Stimulated activated CD4-positive, alpha-beta T cell treated with anti-CD3 and anti-CD28 coated beads, Interleukin-1b, Interleukin-23, amount 100 ng/mL, for 1 hour (primary cell): ENCODE measurements at places on chromosomes 6 and 20.

DNA sequence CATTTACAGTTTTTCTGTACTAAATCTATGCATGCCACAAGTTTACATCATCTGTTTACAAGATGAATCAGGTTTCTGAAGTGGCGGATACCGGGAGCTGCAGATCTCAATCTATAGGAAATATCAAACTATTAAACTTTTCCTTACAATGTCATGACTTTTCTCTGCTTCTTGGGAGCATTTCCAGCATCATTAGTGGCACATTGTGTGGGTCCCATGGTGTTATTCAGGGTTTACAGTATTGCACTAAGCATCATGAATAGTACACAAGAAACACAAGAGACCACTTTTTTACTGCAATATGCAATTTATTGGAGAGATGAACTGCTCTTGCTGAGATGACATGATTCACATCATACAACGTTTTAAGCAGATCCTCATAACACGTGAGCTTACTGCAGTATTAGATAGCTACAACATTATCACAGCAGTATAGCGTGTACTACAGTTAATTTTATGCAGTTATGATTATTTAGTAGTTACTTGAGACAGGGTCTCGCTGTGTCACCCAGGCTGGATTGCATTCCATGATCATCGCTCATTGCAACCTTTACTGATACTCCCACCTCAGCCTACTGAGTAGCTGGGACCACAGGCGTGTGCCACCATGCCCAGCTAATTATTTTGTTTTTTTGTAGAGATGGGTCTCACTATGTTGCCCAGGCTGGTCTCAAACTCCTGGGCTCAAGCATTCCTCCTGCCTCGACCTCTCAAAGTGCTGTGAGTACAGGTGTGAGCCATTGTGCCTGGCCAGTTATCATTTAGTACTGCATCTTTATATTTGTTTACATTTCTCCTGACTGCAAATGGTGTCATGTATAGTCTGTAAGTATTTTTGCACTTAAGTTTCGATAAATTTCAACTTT, 18.4 kb downstream of the BLTP3A start:
- no peak for DNase-seq

DNA sequence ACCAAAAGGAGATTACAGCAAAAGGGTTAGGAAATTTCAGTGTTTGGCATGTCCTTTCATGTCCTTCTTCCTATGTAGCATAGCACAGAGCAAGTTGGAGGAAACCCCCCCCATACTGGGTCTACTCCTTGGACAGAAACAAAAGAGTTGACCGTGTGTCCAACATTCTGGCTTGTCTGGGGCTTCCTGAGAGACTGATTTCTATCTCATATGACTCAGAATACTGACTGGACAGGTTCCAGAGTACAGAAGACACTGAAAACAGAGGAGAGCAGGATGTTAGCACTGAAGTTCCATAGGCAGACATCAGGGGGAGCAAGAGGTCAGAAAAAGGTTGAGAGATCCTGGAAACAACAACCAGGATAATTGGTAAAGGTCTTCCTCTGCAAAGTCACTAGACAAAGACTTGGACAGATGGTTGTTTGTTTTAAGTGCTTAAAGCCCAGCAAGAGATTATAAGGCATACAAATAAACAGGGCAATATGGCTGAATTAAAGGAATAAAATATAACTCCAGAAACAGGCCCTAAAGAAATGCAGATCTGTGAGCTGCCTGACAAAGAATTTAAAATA, 48.4 kb downstream of the USP49 start:
- no peak for DNase-seq

GRCh38 chr20:62030834-62031434, 34.7 kb downstream of the TAF4 start:
- DNase-seq = no peak

GRCh38 chr6:32905078-32905477, 35.8 kb downstream of the HLA-DMB start:
- no peak for DNase-seq

DNA sequence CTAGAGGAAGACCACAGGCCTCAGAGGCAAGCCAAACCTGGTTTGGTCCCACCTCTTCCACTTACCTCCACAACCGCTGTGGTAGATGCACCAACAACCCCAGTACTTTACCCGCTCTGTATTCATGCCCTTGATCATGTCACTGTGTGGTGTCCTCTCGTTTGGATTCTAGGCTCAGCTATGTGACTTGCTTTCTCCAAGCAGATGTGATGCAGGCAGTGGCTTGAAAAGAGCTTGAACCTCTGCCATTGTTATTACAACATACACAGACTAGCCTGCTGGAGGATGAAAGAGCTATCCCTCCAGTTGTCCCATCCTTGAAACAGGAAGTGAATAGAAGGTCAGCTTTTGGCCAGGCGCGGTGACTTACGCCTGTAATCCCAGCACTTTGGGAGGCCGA, 147.7 kb downstream of the ZNF217 start:
- no peak for DNase-seq

- DNase-seq = no peak
These were observed 6.0 kb upstream of the FOXC1 start for GRCh38 chr6:1603708-1604107.

- DNase-seq = no peak
These were observed 920.1 kb upstream of the FLRT3 start for GRCh38 chr20:15257569-15257870.

DNA sequence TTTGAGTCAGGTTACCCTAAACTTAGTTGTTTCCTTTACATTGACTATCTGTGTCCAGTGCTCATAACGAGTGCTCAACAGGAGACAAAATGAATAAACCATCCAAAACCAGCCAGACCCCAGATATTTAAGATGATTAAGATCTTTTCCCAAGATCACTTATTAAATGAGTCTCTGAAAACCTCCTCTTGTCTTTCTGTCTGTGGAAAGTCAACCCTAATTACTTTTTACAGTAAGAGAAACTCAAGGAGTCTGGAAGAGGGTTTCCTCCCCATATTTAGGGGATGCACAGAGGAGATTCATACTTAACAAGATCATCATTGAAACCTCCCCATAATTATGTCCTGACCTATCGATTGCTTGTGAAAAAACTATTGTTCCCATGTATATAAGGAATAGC, 84.0 kb downstream of the CAP2 start:
- no peak for DNase-seq

DNA sequence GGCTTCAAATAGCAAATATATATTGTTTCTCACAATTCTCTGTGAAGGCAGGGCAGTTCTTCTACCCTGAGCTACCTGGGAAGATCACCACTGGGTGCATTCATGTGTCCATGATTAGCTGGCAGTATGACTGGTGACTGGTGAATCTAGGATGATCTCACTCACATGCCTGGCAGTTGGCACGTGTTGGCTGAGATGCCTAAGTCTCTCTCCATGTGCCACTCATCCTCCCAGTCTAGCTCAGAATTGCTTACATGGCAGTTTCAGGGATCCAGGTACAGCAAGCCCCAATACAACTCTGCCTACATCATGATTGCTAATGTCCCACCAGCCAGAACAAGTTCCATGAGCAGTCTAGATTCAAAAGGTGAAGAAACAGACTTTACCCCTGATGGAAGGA, 346.8 kb upstream of the CNR1 start:
- DNase-seq = no peak

DNA sequence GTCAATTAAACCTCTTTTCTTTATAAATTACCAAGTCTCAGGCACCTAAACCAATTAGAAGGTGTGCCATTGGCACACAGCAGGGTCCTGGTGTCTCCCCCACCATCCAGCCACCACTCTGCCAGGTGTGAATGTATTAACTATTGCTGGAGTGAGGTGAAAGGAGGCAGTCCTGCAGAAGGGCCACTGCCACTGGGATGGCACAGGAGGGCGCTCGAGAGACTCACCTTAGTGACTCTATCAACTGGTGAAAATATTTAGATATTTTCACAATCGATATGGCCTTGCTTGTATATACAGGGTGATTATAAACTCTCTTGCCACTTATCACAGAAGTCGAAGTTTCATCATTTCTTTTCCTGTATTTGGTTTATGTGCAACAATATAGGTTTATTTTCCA, 145.6 kb upstream of the ESR1 start:
- no peak for DNase-seq

- DNase-seq = no peak
These were observed 10.6 kb downstream of the ACSS2 start for GRCh38 chr20:34887023-34887422.

DNA sequence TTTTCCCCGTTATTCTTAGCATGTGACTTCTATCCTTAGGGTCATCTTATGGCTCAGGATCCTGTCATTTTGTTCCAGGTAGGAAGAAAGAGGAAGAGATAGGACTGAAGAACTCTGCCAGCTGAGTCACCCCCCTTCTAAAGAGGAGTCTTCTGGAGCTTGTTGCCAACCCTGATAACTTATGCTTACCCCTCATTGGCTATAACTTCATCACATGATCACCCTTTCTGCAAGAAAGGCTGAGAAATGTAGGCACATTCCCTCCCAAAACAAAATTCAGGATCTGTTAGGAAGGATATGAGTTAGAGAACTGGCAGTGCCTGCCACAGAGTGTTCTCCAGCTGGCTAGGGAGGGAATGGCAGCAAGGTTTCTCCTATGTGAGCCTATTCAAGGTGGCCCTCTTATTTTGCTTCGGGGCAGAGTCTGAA, 35.6 kb downstream of the ARFGEF2 start:
- DNase-seq = no peak

DNA sequence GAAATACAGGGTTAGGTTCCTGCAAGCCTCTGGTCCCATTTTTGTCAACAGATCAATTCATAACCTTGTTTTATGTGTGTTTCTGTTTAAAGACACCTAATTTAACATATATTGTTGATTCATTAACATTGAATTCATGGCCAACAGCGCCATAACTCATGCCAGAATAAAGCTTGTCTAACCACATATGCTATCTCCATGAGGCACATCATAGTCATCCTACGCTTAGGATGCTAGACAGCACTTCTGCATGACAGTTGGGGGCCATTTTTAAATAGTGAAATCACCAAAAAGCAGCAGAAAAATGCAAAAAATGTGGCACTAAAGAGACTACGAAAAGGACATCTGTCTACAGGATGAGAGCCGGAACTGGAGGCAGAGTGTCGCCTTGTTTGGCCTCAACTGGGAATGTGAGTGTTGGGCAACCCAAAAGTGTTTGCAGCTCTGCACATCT, 37.9 kb downstream of the TRAM2 start:
- no peak for DNase-seq
